ENCODE measurements at places on chromosomes 6 and 20.

DNA sequence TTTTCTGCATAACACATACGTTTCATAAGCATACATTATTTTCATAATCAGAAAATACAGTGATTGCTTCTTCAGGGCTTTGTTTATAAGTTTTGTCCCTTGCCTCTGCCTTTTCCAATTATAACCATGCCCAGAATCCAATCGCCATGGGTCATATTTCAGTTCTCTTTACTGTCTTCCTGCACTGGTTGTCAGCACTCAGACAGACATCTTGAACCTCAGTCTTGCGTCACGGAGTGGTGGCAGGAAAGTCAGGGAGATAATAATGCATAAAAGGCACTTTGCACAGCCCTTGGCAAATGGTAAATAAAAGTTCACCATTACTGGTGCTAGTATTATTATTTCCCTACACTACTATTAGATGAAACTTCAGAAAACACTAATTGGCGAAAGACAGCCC, 7.2 kb downstream of the KIF16B start:
- no peak for DNase-seq

- DNase-seq = no peak
These were observed 985 bp upstream of the VNN2 start for GRCh38 chr6:132758689-132759088.

DNA sequence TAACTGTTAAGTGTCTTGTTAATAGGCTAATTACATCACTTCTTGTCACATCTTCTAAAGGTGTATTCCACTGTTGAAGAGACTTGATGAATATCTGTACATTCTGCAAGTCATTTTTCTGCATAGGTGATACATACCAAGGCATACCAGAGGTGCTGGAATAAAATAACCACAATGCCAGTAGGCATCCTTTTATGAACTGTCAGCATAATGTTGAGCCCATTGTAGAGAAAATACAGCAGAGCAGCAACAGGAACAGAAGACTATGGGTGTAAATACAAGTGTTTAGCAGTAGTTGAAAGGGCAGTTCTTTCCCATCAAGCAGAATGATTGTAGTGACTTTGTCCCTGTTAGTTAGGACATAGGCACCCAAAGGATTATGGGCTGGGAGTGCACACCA, 44.4 kb upstream of the ZNF337 start:
- DNase-seq = no peak

- peak; percentile 43 for DNase-seq
These were observed 53.8 kb upstream of the PDE10A start for GRCh38 chr6:165716886-165717285.

DNA sequence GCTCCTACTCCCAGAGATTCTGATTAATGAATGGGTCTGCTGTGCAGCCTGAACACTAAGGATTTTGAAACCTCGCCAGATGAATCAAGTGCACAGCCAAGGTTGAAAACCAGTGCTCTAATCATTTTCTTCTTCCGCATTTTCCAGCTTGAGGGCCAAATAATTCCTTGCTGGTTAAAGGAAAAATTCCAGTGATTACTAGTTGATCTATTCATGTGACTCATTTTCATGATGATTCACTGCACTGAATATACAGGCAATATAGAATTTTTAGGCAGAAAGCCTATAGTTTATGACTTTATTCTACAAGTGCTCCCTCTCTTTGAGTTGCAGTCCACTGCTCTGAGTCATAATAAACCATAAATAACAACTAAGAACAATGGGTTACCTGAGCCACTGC, 80.6 kb upstream of the PROKR2 start:
- no peak for DNase-seq

DNA sequence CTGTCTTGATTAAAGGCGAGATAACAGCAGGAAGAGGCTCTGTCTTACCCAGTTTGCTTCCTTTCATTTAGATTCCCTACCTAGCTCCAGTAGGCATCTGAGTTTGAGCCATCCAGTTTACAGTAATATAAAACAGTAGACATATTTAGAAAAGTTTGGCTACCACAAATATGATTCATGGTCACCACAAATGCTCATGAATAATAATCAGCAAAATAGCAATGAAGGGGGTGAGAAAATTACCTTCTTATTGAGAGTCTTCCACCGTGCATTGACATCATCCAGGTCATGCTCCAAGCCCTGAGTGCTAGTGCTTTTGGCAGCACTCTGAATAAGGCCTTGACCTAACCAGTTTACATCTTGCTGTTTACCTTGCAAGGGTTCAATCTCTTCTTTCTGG, 106.2 kb downstream of the DST start:
- peak; percentile 34 for DNase-seq

GRCh38 chr6:116152620-116153019, 26.7 kb upstream of the COL10A1 start:
- DNase-seq = peak; percentile 61

DNA sequence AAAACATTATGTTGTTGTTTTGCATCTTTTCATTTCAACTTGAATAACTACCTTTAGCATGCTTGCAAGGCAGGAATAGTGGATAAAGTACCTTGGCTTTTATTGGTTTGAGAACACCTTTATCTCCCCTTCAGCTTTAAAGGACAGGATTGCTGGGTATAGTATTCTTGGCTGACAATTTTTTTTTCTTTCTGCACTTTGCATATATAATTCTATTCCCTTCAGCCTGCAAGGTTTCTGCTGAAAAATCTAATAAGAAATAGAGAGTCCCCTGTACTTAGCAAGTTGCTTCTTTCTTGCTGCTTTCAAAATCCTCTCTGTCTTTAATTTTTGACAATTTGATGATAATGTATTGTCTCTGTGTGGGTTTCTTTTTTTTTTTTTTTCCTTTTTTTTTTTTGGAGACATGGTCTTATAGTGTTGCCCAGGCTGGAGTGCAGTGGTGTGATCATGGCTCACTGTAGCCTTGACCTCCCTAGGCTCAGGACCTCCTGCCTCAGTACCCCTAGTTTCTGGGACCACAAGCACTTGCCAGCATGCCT, 47.1 kb downstream of the SMAP1 start:
- DNase-seq = no peak

GRCh38 chr6:15880262-15880973, 217.6 kb upstream of the DTNBP1 start:
- no peak for DNase-seq

GRCh38 chr6:88499845-88500699, 333.9 kb upstream of the CNR1 start:
- no peak for DNase-seq

DNA sequence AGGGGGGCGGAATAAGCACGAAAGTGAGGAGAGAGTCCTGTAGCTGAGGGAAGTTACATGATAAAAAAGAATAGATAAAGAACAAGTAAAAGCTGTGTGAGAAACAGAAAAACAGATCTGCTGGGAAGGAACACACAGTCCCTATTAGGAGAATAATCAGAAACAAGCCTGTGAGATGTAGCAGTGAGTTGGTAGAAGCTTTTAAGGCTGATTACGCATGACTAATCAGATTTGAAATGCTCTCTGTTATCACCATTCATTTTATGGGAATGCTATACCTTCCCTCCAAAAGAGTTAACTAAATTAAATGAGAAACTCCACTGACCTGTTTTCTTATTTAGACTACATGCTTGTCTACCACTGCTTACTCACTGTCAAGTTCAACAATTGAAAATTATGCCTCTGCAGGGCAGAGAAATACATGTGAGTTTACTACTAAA, 15.8 kb downstream of the REPS1 start:
- peak; percentile 53 for DNase-seq

DNA sequence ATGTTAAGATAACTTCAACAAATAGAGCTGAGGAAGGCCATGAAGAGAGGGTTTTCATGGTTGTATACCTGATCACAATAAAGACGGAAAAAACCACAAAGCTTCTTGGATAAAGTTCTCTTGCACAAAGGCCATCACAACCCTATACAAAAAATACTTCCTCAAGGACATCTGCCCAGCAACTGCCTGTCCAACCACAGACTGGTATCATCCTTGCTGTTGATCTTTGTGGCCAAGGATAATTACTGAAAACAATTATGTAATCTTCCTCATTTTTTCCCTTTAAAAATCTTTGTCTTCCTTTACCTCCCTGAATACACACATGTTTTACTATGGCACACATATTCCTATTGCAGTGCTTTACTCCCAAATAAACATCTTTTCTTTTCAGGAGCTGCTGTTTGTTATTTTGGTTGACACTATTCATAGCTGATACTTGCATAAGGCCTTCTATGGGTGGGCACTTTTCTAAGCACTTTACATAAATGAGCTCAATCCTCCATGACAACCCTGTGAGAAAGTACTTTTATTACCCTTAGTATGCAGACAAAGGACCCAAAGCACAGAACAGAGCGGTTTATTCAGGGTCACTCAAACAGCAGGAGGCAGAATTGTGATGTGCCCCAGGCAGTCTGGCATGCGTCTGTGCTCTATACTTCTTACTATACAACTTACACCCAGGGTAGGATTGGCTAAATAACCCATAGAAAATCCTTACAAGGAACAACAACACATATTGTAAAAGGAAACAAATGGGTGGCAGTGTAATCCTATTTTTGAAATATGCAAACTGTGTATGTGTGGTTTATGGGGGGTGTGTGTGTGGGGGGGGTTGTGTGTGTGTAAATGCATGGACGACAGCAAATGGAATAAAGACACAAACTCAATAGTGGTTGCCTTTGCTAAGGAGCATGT, 35.1 kb downstream of the SNRNP48 start:
- peak; percentile 45 for DNase-seq

DNA sequence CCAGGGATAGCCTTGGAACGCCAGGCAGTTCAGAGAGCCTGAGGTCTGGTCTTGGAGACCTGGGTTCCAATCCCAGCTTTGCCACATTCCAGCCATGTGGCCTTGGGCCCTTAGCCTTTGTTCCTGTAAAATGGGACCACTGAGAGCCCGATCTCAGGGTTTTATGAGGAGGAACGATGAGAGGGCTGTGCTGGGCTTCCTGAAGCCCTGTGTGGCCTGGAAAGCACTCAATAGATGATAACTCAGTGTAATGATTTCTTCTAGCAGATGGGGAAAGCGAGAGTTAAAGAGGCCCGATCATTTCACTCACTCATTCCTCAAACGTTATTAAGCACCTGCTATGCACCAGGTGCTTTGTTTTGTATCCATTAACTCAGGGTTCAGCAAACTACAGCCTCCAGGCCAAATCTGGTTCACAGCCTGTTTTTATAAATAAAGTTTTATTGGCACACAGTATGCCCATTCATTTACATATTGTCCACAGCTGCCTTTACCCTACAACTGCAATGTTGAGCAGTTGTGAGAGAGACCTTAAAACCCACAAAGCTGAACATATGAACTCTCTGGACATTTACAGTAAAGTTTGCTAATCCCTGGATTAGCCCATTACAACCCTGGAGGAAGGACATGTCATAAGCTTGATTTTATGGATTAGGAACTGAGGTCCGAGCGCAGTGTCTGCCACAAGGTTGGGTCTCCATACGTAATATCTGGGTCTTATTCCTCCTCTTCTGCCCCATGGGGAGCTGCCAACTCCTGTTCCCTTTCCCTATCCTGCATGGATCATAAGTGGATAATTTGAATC, 90.4 kb downstream of the CEBPB start:
- no peak for DNase-seq

DNA sequence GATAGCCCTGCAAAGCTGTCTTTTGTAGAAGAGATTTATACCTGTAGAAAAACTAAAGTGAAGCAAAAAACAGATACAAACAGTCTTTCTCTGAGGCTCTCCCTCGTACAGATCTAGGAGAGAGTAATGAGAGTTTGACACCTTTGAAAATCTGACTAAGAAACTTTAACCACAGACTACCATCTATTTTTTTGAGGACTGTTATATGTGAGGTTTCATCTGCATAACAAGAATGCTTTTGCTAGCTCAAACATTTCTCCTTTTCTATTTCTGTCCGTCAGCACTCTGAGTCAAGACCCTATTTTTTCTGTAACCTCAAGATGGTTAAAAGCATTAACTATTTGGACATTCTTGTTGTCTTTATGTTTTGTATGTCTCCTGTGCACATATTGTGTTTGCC, 193.0 kb downstream of the BTBD3 start:
- peak; percentile 26 for DNase-seq

DNA sequence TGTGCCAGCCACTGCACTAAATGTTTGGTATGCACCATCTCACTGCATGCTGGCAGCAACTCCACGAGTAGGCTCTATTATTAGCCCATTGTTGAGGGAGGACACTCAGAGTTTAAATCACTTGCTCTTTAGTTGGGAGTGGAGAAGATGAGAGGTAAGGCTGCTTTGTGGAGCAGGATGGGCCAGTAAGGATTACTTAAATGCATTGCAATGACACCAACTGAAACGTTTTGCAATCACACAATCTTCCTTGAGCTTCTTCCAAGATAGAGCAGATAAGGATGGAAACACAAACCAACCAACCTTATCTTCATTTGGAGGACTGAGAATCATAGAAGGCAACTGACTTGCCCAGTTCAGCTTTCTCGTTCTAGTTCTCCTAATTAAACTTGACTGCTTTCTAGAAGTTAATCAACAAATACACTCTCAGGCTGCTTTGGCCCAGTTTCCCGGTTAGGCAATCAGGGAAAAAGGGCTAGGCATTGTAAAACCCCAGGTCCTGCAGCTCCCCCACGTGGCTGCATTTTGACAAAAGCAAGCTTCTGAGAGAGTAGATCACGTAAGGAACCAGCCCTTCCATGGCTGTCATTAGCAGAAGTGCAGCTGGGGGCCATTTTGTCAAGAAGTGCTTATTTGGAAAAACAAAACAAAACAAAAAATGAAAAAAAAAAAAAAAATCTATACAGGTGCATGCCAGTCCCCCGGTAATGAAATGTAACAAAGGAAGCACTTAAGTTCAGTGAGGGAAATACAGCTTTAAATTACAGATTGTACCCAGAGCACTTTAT, 130.6 kb downstream of the BCAS1 start:
- DNase-seq = peak; percentile 96

DNA sequence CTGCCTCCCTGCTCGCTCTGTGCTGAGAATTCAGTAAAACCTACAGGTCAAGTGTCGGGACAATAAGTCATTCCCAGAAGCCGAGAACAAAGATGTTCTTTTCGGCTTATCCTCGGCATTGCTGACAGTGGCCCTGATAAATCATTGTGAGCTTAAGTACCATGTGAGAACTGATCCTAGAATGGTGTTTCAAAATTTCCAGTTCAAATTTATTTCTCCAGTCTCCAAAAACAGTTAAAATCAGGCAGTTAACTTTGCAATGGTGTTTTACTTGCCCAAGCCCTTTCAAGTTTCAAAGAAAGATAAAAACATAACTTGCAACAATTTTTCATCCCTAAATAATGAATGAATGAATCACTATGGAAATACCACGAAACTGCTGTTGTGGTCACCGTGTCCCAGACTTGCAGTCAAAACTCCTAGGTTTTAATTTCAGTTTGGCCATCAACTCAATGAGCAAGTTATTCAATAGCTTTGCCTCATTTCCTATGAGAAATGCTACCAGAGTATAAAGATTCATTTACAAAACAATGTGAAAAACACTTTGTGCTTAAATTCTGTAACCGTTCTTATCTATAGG, 4.3 kb downstream of the ATP5F1E start:
- DNase-seq = peak; percentile 62

DNA sequence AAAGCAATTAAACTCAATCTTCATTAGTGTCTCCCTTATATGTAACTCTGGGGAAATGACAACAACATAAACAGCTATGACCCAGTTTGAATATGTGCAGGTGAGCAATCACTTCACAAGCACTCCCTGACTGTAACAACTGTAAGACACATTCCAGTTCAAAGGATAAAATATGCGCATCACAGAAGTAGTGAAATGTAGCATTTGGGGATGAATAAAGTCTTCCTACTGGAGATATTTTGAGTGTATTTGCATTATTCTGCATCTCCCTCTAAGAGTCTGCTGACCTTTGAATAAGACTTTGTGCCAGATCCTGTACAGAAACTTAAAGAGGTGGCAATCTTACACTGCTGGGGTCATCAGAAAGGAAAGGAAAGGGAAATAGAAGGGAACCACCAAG, 179.5 kb upstream of the TBX18 start:
- DNase-seq = no peak

GRCh38 chr6:50056242-50056641, 6.5 kb upstream of the DEFB112 start:
- no peak for DNase-seq

GRCh38 chr20:10398834-10399369, 35.1 kb downstream of the MKKS start:
- DNase-seq = no peak

All from choroid plexus epithelial cell (primary cell).